ENCODE measurements at places on chromosomes 1 and 21.
A peak's percentile ranks its signal among the peaks of the same experiment; 100 is the strongest.

DNA sequence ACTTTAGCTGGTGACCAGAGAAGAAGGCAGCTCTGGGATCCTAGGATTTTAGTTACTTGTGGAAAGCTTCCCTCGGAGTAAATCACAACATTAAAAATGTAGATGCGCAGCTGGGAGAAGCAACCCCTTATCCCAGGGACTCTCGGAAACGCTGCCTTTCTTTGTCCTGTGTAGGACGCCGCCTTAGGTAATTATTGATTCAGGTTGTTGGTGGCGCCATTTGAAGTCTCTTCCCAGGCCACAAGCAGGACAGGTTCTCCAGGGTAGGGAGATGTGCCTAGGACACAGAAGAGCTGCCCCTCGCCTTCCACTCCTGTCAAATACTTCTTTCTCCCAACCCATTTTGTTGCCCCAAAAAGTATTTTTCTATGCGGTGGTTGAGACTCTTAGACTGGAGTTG, 10.3 kb downstream of the SLC37A1 start:
- no peak for DNase-seq

DNA sequence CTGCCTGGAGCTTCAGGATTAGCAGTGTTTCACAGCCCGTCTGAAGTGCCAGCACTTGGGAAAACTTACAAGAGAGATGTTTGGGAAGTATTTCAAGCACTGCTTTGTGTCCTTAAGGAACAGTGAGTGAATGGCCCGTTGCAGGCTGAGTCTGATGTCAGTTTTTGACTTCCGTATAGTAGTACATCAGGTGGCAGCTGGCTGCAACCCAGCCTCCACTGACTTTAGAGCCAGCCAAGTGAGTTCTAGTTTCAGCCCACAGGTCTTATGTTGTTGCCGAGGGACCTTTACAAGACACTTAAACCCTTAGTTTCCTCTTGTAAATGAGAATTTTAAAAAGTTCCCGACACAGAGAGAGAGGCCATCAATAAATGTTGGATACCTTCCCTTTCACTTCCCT, 35.0 kb downstream of the UCK2 start:
- no peak for DNase-seq

DNA sequence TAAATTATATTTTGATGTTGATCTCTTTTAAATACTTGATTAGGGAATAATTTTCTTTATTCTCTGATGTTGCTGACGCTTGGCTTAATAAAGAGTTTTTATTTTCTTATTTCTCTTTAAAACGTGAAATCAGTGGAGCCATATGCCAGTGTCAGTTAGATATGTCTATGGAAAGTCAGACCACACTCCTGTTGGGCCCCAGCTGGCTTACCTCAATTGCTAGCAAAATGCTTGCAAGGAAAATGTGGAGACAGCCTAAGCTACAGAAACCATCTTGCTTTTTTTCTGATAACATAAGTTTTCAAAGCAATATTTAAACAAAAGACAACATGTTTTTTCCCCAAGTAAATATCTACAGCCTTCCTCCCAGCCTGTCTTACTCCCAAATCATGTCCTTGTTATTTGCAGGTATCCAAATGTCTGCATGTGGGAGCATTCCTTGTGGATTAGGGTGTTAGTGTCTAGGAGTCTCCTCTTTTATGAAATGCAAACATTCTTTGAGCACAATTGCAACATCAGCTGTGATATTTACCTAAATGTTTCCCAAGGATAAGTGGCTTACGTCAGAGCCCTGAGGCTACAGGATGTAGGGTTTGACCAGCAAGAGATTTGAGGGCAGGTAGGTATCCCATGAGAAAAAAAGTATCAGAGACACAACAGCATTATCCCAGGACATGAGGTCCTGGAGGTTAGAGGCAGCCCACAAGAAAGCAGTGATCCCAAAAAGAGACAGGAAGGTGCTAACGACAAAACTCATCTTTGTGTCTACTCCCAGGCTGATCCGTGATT, 117.2 kb upstream of the KCNJ15 start:
- DNase-seq: no peak

- peak; percentile 55 for DNase-seq
Observed at GRCh38 chr1:154749078-154749760, 120.9 kb downstream of the KCNN3 start.

- no peak for DNase-seq
Observed at GRCh38 chr1:164628772-164629171, 69.8 kb downstream of the PBX1 start.

DNA sequence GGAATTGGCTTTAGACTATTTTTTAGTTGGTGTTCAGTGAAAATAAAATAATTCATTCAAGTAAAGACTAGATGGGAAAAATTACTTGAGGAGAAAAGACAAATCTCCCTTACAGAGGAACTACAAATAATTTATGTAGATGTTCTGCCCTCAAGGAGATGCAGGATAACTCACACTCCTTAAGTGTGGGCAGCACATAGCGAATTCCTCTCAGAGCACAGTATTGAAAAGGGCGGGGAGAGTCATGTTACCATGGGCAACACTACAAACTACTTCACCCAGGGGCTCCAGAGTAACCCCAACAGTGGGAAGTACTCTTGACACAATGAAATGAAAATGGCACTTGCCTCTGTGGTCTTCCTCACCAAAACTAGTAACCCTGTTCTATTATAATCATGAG, 20.6 kb upstream of the LAMC2 start:
- DNase-seq: no peak

- no peak for DNase-seq
Observed at GRCh38 chr1:182257369-182258063, 134.1 kb downstream of the GLUL start.

DNA sequence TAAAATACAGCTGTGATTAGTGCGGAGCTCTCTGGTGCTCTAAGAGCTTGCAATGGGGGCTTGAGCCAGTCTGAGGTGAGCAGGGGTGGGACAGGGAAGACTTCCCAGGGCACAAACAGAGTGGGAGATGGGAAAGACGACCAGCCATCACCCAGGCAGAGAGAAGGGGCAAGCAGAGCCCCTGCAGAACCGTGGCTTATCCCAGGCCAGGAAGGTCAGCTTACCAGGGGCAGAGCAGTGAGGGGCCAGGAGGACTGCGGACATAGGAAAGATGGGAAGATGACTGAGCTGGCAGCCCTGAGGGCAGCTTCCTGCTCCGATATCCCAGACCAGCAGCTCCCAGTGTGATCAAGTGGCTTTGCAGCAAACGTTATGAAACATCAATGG, 55.4 kb upstream of the IFFO2 start:
- no peak for DNase-seq

GRCh38 chr1:54795841-54796468, 5.2 kb downstream of the TTC22 start:
- DNase-seq: no peak

DNA sequence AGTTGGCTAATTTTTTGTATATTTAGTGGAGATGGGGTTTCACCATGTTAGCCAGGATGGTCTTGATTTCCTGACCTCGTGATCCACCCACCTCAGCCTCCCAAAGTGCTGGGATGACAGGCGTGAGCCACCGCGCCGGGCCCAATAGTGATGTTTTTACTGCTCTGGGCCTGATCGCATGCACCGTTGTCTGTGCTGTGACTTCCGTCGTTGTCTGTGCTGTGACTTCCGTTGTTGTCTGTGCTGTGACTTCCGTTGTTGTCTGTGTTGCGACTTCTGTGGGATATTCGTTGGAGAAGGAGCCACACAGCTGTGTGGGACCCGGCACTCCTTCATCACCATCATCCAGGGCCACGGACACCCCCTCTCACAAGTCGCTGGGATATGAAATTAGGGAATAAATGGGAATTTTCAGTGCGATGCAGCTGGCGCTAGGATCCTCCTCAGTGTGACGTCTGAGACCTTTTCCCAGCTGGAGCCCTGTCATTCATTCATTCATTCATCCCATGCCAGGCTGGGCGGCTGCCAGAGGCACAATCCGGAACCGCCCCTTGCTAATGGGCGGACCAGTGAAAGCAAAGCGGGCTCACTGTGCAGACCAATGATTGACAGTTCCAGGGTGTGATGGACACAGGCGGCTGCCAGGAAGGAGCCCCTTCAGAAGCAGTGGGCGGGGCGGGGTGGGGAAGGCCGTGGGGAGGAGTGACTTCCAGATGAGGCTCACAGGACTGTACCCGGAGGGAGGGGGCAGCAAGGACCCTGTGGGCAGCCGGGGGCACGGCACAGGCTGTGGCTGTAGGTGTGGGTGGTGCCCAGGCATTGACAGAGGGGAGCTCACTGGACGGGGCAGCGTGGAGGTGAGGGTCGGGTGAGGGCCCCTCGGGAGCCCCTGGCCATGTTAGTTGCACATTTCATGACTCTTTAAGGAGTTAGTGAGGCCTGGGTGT, 48.9 kb downstream of the PRKCZ start:
- DNase-seq: no peak

- no peak for DNase-seq
Observed at GRCh38 chr1:75970631-75971030, 38.4 kb upstream of the ASB17 start.

DNA sequence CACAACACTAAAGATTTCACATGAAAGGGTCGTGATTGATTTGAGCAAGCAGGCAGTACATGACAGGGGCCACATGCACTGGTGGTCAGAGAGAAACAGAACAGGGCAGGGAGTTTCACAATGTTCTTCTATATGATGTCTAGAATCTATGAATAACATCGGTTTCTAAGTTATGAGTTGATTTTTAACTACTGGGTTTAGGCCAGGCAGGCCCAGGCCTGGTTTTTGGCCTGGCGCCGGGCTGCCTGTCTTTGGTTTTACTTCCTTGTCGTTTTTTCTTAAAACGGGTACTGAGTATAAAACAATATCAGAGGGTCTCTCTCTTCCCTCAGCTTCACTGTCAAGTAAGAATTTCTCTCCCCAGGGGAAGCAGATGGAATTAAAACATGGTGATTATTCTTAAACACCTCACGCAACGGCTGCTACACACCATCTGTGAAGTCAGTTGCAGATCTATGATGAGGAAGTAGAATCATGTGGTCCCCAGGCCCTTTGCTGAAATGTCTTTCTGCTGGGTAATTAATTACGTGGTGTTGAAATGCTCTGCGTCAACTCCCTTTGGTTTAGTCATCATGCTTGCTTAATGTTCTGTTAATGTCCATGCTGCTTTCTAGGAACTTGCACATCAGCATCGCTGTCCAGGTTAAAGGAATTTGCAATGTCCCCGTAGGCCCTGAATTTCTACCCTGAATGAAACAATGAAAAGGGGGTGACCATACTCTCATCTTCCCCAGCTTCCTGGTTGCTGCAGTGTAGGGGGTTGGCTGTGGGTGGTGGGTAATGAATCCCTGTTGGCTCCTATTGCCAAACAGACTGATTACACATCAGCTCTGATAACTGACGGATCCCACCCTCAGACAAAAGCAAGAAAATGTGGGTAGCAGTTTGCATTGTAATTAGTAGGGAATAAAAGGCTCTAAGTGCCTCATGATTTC, 70.3 kb downstream of the SERINC2 start:
- DNase-seq: no peak

DNA sequence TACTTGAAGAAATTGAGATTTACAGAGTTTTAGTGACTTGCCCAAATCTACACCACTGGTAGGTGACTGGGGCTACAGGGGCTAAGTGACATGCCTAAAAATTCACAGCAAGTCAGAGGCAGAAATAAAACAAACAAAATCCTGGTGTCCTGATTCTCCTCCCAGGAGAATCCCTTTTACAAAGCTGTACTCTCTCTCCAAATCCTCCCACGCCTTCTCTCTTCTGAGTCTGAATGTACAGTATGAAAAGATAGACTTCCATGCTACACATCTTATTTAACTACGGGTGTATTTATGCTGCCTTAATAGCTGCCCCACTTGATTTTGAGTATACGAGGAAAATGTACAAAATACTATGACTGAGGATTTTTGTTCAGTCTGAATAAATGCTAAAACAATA, 65.4 kb downstream of the SGIP1 start:
- no peak for DNase-seq

GRCh38 chr1:143699731-143700130, 272.1 kb downstream of the FAM72C start:
- DNase-seq: no peak

DNA sequence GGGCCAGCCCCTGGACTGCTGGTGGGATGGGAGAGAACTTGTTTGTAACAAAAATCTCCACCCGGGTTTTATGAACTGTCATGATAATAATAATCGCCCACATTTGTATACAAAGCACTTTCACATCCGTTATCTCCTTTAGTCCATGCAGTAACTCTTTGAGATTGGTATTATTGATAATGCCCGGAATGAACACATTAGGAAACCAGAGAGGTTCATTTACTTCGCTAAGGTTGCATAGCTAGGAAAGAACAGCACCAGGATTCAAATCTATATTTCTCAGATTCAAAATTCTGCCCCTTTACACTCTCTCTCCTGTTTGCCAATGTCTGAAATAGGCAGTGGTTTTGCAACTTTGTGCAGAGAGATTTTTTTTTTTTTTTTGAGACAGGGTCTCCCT, 131.4 kb downstream of the FOXD2 start:
- no peak for DNase-seq

DNA sequence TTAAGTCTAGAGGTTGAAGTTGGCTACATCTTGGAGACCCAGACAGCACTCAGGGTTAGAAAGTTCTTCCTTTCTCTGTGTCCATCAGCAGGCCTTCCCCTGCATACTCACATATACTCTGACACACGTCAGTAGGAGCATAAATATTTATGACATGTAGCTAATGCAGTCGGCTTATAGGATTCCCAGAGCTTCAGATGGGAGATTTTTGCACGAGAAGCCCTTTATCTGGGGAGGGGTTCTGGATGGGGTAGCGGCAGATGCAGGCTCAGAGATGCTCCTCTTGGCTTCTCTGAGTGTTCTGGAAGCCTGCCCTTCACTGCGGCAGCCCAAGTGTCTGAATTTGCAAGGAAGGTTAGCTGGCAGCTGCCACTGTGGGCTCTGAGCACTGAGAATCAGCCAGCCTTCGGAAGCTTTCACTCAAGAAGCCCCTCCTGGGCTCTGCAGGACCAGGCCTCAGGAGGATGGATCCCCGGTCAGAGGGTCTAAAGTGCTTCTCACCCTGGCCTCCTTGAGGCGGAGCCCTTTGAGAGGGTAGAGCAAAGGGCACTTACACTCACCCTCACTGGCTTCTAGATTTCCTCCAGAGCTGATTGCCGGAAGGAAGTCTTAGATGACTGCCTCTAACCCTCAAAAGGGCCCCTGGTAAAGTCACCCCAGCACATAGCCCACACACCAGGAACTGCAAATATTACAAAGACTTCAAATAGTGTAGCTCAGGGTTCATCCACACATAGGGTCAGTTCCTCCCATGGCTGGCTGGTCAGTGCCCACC, 68.1 kb upstream of the NFASC start:
- no peak for DNase-seq

Measured in stimulated activated CD8-positive, alpha-beta memory T cell treated with anti-CD3 and anti-CD28 coated beads, Interleukin-2, amount 100 ng/mL, for 48 hours (primary cell).